Dermis lymphatic vessel endothelial cell (primary cell): ENCODE measurements at places on chromosomes 6 and 20. TPM values are rescaled to one million over a fixed set of nuclear protein-coding genes. Genes with fewer than 3 reads are reported as not detected.

LRRN4 gene
- not detected in 2 replicates for total RNA-seq

HAO1 gene
- not detected in 2 replicates for total RNA-seq

PTCHD4 gene
- total RNA-seq, result 9.1 and 15.0 TPM in 2 replicates

TCF19 gene
- total RNA-seq, result 4.4 and 8.8 TPM in 2 replicates

POPDC3 gene
- total RNA-seq, result 0.26 and 0.33 TPM in 2 replicates

ABCC10 gene
- 11.6 and 12.1 TPM in 2 replicates for total RNA-seq

SNPH gene
- total RNA-seq, result 0.54 and 0.86 TPM in 2 replicates

NOX3 gene
- not detected in 2 replicates for total RNA-seq

YTHDF1 gene
- total RNA-seq, result 18.6 and 21.3 TPM in 2 replicates

SLC4A11 gene
- 7.8 and 8.9 TPM in 2 replicates for total RNA-seq

BMP2 gene
- 18.4 and 27.0 TPM in 2 replicates for total RNA-seq

C6orf141 gene
- 56.2 and 79.6 TPM in 2 replicates for total RNA-seq

OR12D3 gene
- not detected in 2 replicates for total RNA-seq

DZANK1 gene
- total RNA-seq, result 0.33 and 0.43 TPM in 2 replicates

HLA-DRA gene
- total RNA-seq, result 0.11 TPM in 1 of 2 replicates, not detected in the other

RWDD2A gene
- total RNA-seq, result 3.7 and 4.6 TPM in 2 replicates

CST2 gene
- not detected in 2 replicates for total RNA-seq

ABHD16B gene
- total RNA-seq, result not detected in 2 replicates

MYB gene
- total RNA-seq, result under 0.01 TPM in 1 of 2 replicates, not detected in the other
